HepG2 (cell line): ENCODE measurements at places on chromosomes 3 and 15.

DNA sequence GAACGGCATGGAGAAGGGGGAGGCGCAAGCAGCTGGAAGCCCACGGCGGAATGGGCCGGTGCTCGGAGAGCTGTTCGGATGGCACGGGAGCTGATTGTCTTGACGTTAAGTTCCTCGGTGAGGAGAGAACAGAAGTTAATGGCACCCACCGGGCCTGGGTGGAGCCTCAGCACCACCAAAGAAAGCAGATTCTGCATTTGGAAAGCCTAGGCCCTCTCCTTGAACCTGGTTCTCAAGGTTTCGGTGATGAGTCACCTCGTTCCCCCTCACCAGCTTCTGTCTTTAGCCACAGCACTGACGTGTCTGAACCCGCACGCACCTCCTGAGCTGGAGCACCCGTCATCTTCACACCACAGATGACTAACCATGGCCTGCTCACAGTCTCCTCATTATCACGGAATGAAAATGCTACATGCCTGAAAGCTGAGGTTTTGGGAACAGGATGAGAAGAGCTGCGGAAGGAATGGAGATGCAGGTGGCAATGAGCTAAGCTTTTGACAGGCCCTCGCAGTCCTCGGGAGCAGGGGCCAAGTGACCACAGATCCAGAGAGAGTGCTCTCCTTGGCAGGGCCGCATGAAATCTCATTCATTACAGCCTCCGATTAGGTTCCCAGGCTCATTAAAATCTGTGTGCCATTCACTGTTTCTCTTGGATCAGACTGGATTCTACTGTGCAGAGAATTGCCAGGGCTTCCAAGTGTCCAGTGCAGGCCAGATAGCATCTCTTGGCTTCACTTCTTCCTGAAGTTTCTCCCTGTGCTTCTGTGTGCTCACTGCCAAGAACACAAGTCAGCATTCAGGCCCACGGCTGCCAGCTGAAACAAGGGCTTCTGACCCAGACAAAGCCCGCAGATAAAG, 96.3 kb upstream of the DLG1 start:
- H3K4me3 ChIP-seq = no peak overlapping the region
- H3K36me3 ChIP-seq = no peaks in the 10 kb centered on the region
- DNase-seq = no peak
- H3K27ac ChIP-seq = no peak overlapping the region
- H3K27me3 ChIP-seq = no peaks in the 10 kb centered on the region
- peaks cover 15% of the 10 kb centered on the region for H3K4me1 ChIP-seq

DNA sequence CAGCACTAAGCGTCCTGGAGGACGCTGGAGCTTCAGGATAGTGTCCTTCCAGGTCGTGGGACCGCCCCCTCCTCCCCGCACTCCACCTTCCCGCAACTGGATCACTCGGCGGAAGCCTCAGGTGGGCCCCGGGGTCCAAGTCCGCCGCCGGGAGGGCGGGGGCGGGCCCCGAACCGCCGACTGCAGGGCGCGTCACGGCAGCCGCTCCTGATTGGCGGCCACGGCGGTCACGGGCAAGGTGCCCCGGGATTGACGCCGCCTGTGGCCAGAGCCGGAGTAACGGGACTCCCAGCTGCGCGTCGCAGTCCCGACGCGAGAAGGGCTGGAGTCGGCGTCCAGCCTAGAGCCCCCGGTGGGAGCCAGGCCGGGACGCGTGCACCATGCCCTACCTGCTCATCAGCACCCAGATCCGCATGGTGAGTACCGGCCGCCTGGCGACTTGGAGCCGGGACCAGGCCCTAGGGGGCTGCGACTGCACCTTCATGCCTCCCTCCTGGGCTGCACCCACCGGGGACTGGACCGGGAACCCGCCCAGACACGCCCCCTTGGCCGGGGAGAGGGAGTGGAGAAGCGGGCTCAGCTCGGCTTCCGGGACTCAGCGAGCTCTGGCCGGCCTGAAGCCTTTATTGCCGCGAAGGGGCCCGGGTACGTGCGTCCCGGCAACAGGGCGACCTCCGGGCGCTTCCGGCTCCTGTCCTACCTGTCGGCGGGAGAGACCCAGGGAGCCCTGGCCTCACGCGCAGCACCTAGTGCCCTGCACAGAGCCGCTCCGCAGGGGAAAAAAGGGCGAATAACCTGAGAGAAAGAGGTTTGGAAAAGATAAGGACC, at the start of gene GCHFR:
Gene GCHFR (plus strand): TSS at position 268 of the 828 bp plus-strand sequence. CDS start 113 bp downstream, at position 381.
- peaks cover 55% of the 10 kb centered on the region for H3K4me1 ChIP-seq
- peaks cover 16% of the 10 kb centered on the region; the same call in 2 of the 3 replicates for H3K36me3 ChIP-seq
- peak within 1 kb of the TSS; percentile 81 for H3K4me3 ChIP-seq
- no peaks in the 10 kb centered on the region for H3K27me3 ChIP-seq

- H3K36me3 ChIP-seq = no peaks in the 10 kb centered on the region
- no peaks in the 10 kb centered on the region for H3K27me3 ChIP-seq
- peaks cover 43% of the 10 kb centered on the region for H3K4me1 ChIP-seq
- no peak for DNase-seq
Measured at GRCh38 chr3:87209111-87209510, 18.0 kb upstream of the CHMP2B start.

DNA sequence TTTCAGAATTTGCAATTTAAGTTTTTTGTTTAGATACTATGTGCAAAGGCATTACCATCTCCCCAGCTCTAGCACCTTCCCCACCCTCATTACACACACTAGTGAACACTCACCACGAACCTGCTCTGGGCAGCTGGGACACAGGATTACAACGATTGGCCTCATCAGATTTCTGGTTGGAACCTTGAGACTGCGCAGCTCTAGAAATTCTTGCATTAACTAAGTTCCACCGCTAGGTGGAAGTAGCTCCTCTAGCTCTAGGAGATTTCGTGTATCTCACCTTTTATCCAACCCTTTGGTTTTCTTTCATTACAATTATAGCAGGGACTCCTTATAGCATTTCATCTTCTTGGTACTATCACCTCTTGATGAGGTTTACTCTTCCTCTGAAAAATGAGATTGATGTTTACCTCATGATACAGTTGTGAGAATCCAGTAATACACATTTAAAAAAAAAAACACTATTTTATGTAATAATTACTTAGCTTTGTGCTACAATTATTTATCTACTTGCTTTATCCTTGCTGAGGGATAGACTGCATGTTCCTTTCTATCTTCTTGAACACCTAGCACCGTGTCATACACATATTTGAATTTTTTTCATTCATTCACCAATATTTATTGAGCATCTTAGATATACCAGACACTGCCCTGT, 28.7 kb upstream of the PLOD2 start:
- no peak overlapping the region for H3K27ac ChIP-seq
- no peak overlapping the region for H3K4me3 ChIP-seq
- no peaks in the 10 kb centered on the region for H3K36me3 ChIP-seq
- DNase-seq = peak; percentile 49
- H3K27me3 ChIP-seq = no peaks in the 10 kb centered on the region

DNA sequence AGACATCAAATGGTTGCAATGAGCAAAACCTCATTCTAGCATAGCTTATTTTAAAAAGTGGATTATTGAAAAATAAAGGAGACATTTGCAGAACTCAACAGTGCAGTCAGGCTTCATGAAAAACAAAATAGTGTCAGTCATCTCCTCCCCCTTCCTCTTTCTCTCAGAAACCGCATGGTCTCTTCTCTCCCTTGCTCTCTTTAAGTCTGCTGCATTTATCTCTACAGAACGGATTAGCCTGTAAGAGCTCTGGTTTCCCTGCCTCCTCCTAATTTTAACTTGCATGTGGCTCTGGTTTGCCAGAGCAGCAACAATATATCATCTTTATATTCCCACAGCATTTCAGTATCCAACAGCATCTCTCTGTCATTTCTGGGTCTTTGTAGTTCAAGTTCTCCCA, 609.0 kb downstream of the MECOM start:
- H3K4me3 ChIP-seq = no peak overlapping the region
- H3K27ac ChIP-seq = no peak overlapping the region
- no peaks in the 10 kb centered on the region for H3K27me3 ChIP-seq
- no peaks in the 10 kb centered on the region for H3K36me3 ChIP-seq
- no peaks in the 10 kb centered on the region for H3K4me1 ChIP-seq

GRCh38 chr15:49418811-49419210, 4.2 kb upstream of the FGF7 start:
- no peaks in the 10 kb centered on the region for H3K4me1 ChIP-seq
- no peak overlapping the region for H3K4me3 ChIP-seq
- no peaks in the 10 kb centered on the region for H3K36me3 ChIP-seq
- no peak for DNase-seq

GRCh38 chr3:111859974-111860859, 1.2 kb downstream of the PHLDB2 start:
- DNase-seq = peak; percentile 71
- peak overlapping the region; percentile 92 for H3K27ac ChIP-seq
- H3K4me1 ChIP-seq = peaks cover 50% of the 10 kb centered on the region
